Activated T-helper 1 cell treated with anti-CD3 and anti-CD28 coated beads, Interleukin-2, amount 50 U/mL, for 16 hours (primary cell): ENCODE measurements at places on chromosomes 2 and 18.

- DNase-seq: no peak
Measured at GRCh38 chr2:156538083-156538504, 101.9 kb downstream of the GPD2 start.

DNA sequence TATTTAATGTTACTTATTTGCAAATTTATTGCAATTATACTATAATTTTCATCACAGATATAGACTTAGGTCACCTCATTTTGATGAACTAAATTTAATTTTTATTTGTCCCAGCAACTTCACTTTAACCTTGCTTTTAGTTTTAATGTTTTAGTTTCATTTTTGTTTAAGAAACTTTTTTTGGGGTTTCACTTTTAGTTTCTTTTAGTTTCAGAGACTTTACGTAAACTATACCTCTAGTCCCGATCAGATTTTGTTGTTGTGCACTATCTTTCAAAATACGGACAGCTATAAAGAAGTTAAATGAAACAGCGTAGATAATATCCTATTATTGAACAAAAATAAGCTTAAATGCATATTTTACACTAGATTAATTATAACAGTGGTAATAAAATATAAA lies 460.5 kb downstream of the ERBB4 start:
- no peak for DNase-seq

- DNase-seq: no peak
Measured at GRCh38 chr2:10400568-10400977, 47.6 kb downstream of the ODC1 start.

DNA sequence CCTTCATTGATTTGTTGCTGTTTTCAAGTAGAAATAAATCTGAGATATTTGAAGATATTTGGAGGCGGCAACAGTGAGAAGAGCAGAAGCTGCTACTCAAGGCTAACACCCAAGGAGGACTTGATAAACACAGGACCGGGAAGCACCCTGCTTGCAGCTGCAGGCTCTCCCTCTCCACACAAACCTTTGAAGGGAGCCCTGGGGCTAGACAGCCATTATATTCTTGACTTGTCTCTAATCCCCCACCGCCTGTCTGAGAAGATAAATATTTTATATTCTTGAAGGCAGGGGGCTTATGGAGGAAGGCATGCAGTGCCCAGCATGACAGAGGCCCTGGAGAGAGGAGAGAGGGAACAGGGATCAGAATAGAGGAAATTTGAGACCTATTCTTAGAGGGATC lies 50.9 kb upstream of the SMAD2 start:
- no peak for DNase-seq

DNA sequence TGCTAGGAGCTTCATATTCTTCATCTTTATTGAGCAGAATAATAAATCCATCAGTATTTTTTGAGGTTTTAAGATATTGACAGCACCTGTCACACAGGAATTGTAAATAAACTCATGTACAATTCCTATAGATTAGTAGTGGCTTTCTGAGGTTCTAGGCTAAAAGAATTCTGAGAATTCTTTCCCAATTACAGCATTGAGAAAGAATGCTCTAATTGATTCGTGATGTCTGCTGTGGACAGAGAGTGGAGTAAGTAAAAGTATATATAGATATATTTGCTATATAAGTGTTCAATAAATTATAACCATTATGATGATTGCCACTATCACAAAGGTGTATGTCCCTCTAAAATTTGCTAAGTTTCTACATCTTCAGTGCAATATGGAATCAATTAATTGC lies 186.5 kb upstream of the NRP2 start:
- no peak for DNase-seq

DNA sequence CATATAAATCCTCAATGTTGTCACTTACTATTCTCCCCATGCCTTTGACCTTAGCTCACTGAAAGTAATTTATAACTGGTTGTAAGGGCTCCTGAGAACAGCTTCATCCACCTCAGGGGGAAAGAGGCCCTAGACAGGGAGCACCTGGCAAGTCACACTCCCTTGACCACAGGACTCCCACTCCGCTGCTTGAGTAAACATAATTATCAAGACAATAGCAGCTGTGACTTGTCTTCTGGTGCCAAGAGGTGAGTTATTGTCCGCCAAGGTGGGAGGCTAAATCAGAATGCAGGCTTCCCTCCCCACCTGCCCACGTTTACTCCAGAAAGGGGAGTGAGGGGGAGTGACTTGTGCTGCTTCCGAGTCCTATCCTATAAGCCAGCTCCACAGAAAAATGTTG lies 230.6 kb upstream of the LRATD1 start:
- DNase-seq: no peak

DNA sequence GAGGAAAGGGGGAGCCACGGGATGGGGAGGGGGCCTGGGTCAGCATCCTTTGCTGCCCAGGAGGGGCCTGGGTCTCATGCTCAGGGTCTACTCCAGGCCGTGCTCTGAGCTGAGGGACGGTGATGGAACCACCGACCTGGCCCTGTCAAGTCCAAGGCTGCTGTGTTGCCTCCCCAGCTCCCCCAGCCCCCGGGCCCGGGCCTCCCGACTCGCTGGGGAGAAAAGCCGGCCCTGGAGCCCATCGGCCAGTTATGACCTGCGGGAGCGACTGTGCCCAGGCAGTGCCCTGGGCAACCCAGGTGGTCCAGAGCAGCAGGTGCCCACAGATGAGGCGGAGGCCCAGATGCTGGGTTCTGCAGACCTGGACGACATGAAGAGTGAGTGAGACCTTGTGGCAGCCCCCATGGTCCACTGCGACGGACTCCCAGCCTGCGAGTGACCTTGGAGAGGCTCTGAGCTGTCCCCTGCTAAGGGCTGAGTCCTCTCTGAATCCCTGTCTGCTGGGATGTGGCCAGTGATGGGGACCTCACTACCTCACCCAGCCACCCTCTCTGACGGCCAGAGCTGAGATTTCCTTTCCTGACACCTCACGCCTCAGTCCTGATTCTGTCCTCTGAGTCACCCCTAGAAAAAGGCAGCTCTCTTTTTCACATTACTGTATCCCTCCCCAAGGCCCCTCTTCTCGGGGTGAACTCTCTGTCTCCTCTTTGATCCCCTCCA lies 2.7 kb downstream of the SLC4A3 start:
- no peak for DNase-seq

DNA sequence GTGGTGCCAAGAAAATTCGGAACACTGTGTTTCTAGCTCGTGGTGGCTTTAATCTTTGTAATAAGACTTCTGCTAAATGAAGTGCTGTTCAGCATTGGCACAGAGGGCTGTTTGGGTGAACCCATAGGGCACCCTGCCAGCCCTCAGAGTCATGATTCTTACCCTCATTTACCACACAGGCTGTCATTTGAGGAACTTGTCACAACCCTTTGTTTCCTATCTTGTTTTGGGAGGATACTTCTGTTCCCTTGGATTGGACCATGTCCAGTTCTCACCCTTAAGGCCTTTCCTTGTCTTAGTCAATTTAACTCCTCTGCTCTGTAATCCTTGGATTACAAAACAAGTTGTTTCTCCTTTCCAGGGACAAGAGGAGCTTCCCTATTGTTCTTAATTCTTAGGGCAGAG lies 225.7 kb downstream of the MTX2 start:
- DNase-seq: no peak

GRCh38 chr2:141569941-141570340 lies 560.9 kb downstream of the LRP1B start:
- no peak for DNase-seq

GRCh38 chr2:126798276-126799140 lies 100.2 kb upstream of the TEX51 start:
- no peak for DNase-seq

- DNase-seq: no peak
Measured at GRCh38 chr18:68438983-68439382, 275.9 kb downstream of the TMX3 start.

DNA sequence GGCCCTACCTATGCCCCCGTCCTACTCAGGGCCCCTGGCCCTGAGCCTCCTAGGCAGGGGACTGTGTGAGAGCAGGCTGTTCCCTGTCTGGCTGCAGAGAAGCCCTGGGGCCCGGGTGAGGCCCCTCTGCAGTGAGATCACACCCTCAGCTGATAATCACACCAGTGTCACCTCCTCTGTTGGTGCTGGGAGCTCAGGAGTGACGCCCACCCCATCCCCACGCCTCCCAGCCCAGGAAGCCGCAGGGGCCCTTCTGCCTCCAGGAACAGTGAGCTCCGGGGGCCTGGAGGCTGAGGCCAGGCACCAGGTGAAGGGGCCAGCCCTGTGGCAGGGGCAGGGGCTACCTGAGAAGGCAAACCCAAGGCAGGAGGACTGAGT lies 20.0 kb downstream of the KCNIP3 start:
- no peak for DNase-seq

GRCh38 chr2:172431463-172431862 lies 4.1 kb downstream of the ITGA6 start:
- DNase-seq: no peak

DNA sequence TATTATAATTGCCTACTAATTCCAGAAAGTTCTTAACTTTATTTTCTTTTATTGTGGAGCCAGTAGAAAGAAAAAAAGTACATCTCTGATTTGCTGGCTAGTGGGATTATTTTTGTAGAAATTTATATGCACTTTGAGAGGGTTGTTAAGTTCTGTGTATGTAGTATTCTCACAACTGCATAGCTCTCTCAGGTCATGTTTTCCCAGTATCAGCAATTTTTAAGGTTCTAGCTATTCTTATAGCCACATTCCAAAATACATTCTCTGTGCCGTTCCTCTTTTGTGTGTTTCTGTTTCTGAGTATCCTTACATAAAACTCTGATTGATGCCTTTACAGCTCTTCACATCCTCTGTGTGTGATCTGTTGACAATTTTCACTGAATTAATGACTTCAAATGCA lies 199.3 kb upstream of the KYNU start:
- DNase-seq: no peak

DNA sequence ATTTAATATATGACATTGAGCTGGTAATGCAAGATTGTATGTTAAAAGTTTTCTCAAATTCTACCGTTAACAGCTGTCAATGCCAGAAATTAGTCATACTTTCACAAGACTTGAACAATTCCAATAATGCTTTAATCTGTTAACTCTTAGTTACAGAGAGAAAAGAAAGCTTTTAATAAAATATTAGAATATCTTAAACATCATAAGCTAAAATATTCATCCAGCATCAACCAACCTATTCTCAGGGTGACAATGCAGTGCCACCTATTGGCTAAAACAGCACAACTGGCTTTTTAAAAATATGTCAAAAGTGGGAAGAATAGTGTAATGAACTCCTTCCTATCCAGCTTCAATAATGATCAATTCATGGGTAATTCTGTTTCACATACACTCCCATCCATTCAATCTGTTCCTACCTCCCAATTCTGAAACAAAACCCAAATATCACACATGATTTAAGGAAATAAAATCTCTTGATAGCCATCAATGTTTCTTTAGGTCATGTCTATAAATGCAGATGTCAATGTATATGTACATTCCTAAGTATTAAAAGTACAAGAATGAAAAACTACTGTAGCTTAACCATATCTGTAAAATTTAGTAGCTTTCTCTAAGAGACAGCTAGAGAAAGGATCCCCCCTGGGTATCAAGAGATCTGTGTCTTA lies 79.8 kb upstream of the CCDC141 start:
- DNase-seq: no peak

DNA sequence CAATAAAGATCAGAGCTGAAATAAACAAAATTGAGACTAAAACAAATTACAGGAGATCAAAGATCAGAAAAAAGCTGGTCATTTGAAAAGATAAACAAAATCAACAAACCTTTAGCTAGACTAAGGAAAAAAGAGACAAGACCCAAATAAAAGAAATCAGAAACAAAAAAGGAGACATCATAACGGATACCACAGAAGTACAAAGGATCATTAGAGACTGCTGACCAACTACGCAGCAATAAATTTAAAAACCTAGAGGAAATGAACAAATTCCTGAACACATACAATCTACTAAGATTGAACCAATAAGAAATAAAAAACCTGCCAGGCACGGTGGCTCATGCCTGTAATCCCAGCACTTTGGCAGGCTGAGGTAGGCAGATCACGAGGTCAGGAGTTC lies 33.7 kb downstream of the USP34 start:
- no peak for DNase-seq

DNA sequence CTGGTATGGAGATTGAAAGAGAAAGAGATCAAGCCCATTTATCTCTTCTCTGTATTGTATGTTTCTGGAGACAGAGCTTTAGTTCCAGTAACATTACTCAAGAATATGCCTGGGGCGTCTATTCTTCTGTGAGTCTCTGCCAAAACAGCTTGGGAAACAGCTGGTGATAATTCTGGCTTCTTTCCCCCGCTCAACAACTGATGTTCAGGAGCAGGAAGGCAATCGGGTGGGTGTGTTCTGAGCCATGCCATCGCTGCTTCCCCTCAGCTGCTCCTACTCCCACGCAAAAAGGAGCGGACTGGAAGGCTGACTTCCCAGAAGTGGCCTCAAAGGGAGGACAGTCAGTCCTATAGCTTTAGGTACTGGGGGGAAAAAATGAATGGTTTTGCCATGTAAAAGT lies 695.1 kb downstream of the PLCL1 start:
- DNase-seq: no peak

GRCh38 chr2:201319511-201319910 lies 37.6 kb downstream of the FLACC1 start:
- no peak for DNase-seq

DNA sequence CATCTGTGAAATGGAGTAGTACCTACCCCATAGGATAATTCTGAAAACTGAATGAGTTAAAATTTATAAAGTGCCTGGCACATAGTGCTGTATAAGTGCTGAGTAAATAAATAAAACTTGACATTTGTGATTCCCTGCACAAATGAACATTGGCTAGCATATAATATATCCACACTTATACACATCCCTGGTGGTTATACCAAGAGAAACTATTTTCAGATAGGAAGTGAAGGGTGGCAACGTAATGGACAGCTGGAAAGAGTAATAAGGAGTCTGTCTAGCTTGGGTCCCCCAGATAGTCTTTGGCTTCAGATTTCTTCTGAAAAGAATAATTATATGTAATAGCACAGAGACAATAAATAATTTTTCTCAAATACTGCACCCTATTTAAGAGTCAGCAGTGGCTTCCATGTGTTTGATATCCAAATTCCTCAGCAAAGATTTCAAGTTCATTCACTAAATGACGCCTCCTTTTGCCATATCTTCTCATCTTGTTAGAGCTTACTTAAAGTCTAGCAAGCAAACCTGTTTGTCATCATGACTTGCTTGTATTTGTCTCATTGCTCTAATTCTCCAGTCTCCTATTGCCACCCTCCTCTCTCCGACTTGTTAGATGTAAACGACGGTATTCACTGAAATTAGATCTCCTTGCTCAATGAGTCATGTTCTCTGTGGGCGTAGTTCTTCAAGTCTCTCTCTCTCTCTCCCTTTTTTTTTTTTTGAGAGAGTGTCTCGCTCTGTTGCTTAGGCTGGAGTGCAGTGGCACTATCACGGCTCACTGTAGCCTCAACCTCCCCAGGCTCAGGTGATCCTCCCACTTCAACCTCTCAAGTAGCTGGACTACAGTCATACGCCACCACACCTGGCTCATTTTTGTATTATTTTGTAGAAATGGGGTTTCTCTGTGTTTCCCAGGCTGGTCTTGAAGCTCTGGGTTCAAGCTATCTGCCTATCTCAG lies 8.7 kb upstream of the ADGRF3 start:
- DNase-seq: no peak
